ENCODE measurements at places on chromosomes 4 and X. TPM values are rescaled to one million over a fixed set of nuclear protein-coding genes. Genes with fewer than 3 reads are reported as not detected.

FDCSP gene
- not detected for total RNA-seq

PNMA6F gene
- not detected for total RNA-seq

REPS2 gene
- total RNA-seq: 3.9 TPM

NFXL1 gene
- 9.9 TPM for total RNA-seq

FGG gene
- 0.88 TPM for total RNA-seq

TMPRSS11F gene
- total RNA-seq: not detected

GNRHR gene
- total RNA-seq: not detected

TRIM75 gene
- total RNA-seq: not detected

MAMLD1 gene
- total RNA-seq: 10.9 TPM

MAGEA2B gene
- not detected for total RNA-seq

SRPX gene
- total RNA-seq: 294 TPM

CT47A7 gene
- total RNA-seq: not detected

HS3ST1 gene
- 3.9 TPM for total RNA-seq

SGMS2 gene
- total RNA-seq: 52.1 TPM

SSX2B gene
- total RNA-seq: not detected

GPRASP2 gene
- 11.5 TPM for total RNA-seq

GRCh38 chr4:26368685-26369084 lies 47.9 kb downstream of the RBPJ start:
- DNase-seq: no peak

DNA sequence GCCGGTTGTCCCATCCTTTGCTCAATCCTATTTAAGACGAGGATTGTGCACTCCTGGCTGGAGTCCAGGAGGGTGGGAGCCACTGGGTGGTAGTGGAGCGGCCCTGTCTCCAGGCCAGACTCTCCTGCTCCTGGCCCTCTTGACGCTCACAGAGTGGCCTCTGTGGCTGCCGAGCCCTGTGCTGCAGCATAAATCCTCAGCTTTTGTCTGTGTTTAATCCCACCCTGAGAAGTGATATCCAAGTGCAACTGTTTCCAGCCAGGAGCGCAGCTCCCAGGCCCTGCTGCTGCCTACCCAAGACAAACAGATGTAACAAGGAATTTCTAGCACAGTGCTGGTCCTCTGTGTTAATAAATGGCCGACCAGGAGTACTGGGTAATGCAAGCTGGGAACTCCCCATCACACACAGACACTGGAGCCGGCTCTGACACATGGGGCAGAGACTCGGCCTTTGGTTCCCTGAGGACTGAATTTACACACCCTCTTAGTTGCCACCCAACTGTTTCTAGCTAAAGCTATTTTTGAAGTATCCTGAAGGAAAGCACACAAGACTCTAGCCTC lies 85.3 kb downstream of the GATB start:
- no peak for DNase-seq

DNA sequence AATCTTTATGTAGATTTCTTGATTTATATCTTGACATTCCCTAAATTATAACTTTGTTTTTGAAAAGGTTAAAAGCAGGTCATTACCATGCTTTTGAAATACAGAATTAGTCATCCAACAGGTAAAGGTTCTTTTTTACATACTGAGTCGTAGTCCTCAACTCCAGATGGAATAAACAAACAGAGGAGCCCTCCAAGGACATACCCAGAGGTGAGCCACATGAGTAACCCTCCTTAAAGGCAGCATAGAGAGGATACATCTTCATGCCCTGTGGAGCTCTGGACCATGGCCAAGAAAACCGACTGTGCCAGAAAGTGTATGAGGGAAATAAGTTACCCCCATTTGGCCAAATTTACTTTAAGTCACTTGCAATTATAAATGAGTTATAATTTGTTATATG lies 95.3 kb upstream of the MCF2 start:
- DNase-seq: no peak

- no peak for DNase-seq
Measured at GRCh38 chr4:109294006-109294405, 8.5 kb downstream of the COL25A1 start.

GRCh38 chr4:176894498-176894897 lies 101.8 kb upstream of the VEGFC start:
- no peak for DNase-seq

- DNase-seq: peak; percentile 88
Measured at GRCh38 chr4:6641164-6641970, 882 bp downstream of the MRFAP1 start.

DNA sequence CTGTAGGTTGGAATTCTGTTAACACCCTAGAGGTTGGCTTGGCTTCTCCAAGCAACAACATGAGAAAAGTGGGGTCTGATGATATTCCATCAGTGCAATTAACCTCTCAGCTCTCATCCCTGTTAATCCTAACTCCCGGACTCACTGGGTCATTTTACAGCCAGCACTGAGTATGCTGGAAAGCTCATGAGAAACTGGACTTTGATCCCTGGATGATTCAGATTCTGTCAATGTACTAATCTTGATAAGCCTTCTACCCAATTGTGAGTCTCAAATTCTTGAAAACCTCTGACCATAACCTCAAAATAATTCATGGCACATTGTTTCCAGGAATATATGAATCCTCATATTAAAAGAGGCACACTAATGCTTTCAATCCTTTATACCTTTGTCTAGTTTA lies 244.3 kb upstream of the DCAF8L1 start:
- DNase-seq: no peak

DNA sequence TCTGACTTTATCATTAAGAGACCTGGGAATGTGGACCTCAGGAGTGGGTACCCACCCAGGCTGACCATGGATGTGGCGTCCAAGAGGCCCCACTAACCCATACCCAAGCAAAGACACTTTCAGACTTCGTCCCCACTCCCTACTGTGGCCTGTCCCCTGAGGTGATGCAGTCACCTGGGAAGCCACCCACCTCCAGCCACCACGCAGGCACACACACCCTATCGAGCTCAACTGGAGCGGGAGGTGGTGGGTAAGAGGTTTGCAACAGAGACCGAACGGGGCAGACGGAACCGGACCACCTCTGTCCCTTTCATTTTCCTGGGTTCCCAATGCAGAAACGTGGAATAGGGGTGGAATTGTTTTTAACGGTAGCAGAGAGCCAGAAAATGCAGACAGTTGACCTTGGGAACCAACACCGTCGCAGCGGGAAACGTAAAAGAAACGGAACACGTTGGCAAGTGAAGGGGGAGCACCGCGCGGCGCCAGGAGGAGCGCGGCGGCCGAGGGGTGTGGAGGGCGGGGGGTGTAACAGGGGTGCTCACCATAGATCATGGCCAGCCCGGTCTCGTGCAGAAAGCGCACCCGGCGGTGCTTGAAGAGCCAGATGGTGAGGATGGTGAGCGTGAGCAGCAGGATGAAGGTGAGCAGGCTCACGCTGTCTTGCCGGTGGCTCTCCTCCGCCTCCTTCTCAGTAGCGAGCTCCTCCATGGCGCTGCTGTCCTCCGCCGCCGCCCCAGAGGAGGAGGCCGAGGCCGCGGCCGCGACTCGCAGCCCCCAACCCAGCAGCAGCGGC lies 559 bp downstream of the SLC9A7 start:
- DNase-seq: no peak

GRCh38 chr4:61543976-61544375 lies 343.9 kb downstream of the ADGRL3 start:
- no peak for DNase-seq

DNA sequence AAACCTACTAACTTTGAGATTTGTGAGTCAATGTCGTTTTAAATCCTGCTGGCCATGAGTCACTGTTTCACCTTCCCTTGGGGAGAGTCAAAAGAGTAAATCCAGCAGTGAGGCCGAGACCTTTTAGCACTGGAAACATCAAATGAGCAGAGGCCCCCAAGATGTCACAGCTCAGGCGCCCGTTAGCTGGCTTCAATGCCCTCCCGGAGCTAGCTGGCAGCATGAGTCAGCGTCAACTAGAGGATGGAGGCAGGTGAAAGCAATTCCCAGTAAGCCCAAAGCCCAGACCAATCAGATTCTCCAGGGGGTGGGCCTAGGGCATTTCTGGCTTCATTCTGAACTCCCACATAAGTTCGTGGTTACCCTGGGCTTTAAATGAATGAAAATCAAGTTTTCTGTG lies 170.9 kb downstream of the CLCN4 start:
- DNase-seq: no peak

DNA sequence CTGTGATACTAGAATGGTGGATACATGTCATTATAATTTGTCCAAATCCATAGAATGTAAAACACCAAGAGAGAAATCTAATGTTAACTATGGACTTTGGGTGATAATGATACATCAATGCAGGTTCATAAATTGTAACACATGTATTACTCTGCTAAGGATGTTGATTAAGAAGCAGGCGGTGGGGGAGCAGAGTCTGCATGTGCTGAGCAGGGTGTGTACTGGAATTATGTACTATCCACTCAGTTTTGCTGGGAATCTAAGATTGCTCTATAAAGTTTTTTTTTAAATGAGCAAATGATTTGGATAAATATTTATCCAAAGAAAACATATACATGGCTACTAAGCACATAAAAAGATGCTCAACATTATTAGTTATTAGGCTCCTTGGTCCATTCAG lies 15.0 kb upstream of the MANBA start:
- DNase-seq: no peak

GRCh38 chr4:20754036-20754435 lies 53.8 kb downstream of the PACRGL start:
- DNase-seq: no peak

- no peak for DNase-seq
Measured at GRCh38 chr4:185115827-185116232, 27.2 kb upstream of the SLC25A4 start.

DNA sequence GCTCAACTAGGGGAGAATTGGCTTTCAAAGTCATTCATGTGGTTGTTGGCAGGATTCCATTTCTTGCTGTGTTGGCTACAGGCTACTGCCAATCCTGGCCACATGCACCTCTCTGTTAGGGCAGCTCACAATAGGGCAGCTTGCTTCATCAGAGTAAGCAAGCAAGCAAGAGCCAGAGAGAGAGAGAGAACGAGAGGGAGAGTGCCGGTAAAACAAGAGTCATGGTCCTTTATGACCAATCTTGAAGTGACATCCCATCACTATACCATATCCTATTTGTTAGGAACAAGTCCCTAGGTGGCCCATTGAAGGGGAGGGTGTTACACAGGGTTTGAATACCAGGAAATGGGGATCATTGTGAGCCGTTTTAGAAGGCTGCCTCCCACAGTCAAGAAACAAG lies 33.0 kb upstream of the TLR2 start:
- no peak for DNase-seq

- no peak for DNase-seq
Measured at GRCh38 chr4:182812916-182813315, 104.3 kb downstream of the DCTD start.

DNA sequence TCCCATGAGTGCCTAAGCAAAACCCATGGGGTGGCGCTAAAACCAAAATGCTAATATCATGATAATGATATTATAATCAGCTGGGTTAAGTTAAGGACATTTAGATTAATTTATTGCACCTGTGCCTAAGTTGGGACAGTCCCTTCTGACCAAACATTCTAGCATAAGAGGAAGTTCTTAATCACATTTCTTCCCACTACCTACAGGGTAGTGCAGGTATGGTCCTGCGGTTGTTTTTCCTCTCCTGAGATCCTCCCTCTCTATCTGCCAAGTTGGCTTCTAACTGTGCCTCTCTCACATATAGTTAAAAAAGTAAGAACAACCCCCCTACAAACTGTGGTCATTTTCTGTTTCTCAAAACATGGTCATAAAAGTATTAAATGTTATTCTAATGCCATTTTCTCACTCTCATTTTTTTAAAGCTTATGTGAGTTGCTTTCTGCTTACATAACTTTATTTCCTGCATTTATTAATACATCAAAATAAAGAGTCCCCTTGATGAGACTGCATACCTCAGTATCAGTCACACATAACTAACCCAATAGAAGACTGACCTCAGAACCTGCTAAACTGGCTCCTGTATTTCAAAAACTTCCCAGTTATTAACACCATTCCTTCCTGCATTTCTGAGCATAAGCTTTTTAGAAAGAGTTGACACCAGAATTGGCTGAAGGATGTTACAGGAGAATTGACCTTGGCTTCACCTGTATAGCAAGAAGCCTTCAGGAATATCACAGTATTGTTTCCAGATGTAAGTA lies 1332.5 kb downstream of the FSTL5 start:
- no peak for DNase-seq

DNA sequence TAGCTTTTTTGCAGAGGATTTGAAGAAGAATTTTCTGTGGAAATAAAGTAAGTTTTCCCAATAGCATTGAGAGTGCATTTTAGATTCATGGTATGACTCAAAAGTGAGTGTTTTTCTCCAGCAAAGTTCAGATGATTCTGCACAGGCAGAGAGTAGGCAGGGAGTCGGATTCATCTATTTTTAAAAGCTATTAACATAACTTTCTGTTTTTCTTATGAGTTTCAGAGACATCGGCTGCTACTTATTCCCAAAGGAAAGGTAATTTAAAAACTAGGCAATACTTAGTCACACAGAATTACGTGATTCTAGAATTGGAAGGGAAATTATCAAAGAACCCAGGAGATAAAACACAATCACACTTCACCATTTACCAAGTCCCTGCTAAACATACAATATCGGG lies 4.4 kb downstream of the CCDC110 start:
- DNase-seq: no peak

GRCh38 chr4:113981591-113981990 lies 2.1 kb upstream of the ARSJ start:
- DNase-seq: no peak

DNA sequence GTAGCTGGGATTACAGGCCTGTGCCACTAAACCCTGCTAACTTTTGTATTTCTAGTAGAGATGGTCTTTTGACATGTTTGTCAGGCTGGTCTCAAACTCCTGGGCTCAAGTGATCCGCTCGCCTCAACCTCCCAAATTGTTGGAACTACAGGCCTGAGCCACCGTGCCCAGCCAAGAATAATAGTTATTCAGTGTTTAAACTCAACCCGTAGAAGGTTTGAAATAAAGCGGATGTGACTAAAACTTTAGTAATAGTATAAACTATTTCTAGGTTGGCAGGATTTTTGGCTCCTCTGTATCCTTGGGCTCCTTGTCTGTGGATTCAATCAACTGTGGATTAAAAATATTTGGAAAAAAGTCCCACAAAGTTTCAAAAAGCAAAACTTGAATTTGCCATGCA lies 37.8 kb downstream of the PCDH10 start:
- no peak for DNase-seq

- DNase-seq: peak; percentile 81
Measured at GRCh38 chrX:45771560-45772340, 571.1 kb upstream of the DIPK2B start.

- DNase-seq: no peak
Measured at GRCh38 chr4:161577579-161578301, 586.1 kb downstream of the FSTL5 start.

- no peak for DNase-seq
Measured at GRCh38 chrX:75786290-75786689, 1.2 kb upstream of the MAGEE2 start.

- no peak for DNase-seq
Measured at GRCh38 chr4:40176602-40177001, 20.2 kb upstream of the RHOH start.

GRCh38 chr4:2574863-2575262 lies 38.4 kb downstream of the FAM193A start:
- DNase-seq: peak; percentile 64
